ENCODE measurements at places on chromosomes 4 and X.

DNA sequence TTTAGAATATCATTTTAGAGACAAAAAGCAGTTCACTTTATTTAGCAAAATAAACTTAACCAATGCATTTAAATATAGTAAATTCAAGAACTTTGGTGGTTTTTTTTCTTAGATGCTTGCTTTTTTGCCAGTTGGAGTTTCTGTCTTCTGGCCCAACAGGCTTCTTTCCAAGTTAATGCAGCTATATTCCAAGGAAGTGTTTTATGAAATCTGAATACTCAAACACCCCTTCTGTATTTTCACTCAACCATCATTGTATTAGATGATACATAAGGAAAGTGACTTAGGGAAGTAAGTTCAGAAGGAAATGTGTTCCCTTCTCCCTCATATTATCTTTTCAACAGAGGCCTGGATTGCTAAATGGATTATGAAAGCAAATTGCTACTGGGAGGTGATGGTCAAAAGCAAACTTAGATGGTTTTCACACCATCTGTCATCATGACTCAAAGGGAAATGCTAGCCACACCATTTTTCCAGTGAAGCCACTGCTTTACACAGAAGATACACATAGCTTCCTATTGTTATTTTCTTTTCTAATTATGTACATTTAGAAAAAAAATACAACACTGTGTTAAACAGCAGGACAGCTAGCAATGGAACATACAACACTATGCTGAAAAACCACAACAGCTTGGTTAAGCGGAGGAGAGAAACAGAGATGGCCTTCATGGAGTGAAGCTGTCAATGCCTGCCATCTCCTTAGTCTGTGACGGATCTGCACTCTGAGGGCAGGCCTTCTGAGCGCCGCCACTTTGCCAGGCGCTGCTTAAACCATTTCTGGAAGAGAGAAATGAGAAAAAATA is 32.9 kb downstream of the HOPX start:
- DNase-seq, result no peak

DNA sequence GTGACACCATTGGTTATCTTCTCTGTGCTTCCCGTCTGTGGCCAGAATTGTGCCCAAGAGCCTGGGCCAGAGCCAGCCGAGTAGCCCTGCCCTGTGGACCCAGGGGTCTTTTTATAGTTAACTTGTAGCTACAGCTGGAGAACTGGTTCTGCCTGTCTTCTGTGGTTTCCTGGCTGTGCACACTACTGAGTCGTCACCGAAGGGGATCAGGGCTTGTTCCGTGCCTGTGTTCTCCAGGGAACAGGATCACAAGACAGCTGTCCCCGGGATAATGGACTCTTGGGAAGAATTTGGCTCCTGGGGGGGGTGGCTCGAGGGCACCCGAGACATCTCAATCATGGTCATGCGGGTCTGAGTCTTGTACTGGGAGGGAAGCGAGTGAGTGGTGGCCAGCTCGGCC is 22.1 kb upstream of the OPN1LW start:
- no peak for DNase-seq

- no peak for DNase-seq
These were observed 88.3 kb upstream of the PDLIM3 start for GRCh38 chr4:185623444-185624258.

DNA sequence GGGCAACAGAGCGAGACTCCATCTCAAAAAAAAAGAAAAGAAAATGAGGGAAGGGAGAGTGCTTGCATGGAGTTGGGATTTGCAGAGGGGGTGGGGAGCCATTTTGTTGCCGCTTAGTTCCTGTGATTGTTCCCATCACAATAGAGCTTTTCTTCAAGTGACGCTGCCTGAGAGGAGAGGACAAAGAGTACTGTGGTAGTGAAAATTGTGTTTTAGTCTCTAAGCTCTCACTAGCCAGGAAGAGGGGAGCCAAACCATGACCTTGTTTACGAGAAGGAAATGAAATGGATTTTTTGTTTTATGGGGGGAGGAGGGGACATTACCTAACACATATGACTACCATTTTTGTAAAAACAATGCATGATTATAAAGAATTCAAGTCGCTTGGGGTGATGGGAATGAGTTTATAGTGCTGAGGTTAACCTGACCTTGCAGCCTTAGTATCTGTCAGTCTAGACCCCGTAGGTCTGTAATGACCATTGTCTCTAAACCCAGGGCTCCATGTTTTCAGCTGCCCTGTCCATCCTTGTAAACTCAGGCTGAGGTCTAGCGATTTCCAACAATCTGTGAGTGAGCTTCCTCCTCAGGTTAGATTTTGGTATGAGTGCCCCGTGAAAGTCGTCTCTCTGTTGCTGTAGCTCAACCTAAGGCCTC is 18.8 kb downstream of the SRD5A3 start:
- DNase-seq, result no peak

GRCh38 chrX:113929004-113929403 is 654.9 kb upstream of the HTR2C start:
- DNase-seq, result peak; percentile 5

Data from NCI-H774 (cell line).